Body of pancreas (tissue), 4 donors: ENCODE measurements at places on chromosomes 16 and 17.

GRCh38 chr17:67615011-67615561 is 102.7 kb upstream of the NOL11 start:
- DNase-seq = no peak

DNA sequence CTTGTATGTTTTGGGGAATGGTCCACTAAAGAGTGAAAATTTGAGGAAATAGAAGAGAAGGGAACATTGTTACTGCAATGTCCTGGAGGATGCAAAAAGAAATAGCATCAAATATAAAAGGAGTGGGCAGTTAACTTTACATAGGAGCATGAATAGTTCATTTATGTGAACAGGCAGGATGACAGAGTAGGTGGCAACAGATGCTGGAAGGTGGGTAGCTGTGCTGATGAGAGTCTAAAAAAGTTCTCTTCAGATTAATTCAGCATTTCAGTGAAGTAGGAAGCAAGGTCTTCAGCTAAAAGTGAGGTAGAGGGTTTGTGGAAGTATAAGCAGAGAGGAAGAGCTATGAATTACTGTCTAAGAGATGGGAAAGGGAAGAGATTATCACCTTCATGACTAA is 276.5 kb downstream of the KIF2B start:
- DNase-seq = no peak

GRCh38 chr17:62941358-62941991 is 24.6 kb upstream of the TANC2 start:
- DNase-seq = no peak

DNA sequence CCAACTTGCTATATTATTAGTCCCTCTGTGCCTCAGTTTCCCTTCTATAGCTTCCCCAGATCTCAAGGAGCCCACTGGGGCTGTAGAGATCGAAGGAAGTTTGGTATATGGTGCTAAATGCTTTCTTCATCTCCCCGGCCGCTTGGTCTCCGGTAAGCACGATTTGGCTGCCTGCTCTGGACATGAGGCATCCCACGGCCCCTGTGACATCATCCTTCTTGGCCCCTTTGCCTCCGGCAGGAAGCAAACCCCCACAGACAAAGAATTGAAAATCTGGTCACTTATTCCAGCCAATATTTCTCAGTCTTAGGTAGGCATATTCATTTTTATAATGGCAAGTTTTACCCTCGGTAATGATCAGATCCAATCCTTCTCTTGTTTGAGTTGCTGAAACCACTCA is 65.8 kb downstream of the WSCD1 start:
- DNase-seq = no peak

- DNase-seq = no peak
Measured at GRCh38 chr17:1216217-1217088, 36.7 kb upstream of the ABR start.

DNA sequence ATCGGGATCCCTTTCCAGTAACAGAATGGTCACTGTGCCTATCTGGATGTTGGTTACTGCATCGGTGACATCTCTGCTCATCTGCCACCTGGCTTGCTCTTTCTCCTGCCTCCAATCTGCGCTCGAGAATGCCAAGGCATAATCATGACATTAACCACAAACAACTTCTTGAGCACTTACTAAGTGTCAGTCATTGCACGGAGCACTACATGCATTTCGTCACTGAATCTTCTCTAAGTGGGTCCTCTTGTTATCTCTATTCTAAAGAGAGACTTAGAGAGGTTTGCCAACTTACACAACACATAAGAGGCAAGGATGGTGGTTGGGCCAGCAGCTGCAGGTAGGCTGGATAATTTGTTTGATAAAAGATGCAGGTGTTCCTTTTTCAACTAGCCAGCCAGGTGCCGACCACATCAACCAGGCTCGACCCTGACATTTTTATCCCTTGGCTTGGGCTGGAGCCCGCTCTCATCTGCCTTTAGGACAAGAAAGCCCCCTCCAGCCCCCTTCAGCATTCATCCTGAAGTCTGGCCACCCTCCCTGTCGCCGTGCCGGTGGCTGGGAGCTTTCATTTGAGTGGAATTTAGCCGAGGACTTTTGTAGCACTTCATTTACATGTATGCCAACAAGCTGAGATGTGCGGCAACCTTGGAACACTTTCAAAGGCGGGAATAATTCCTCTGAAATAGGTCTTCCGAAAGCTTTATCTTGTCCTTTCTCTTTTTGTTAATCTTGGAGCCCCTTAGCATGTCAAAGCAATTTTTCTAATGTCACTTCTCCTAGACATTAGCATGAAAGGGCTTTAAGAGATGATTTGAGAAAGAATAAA is 89.3 kb upstream of the NKD1 start:
- no peak for DNase-seq

- DNase-seq = no peak
Measured at GRCh38 chr16:27767081-27767480, 217.1 kb downstream of the KATNIP start.

GRCh38 chr16:10647721-10648296 is 46.9 kb downstream of the TEKT5 start:
- peak; percentile 22 for DNase-seq

GRCh38 chr16:85451641-85452363 is 161.3 kb upstream of the GSE1 start:
- DNase-seq = no peak

- DNase-seq = no peak
Measured at GRCh38 chr16:89366561-89367537, 123.5 kb downstream of the ANKRD11 start.

DNA sequence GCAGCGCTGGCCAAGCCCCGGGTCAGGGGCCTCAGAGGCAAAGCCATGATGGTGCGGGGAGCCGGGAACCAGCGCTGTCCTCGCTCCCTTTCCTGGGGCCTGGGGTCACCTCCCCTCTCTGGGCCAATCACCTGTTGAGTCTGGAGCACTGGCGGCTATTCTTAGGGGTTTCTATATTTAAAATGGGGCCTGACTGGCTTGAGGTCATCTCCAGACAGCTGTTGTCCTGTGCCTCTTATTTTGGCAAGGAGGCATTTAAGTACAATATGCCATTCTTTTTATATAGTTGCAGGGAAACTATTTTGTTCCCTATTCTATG is at the start of gene COX6A2:
Gene COX6A2, minus strand, starts transcription at position 82 of the 319 bp plus-strand sequence. Its CDS starts 35 bp downstream, at position 47.
- no peak for DNase-seq

- DNase-seq = peak; percentile 56
Measured at GRCh38 chr16:10256784-10257641, 74.8 kb upstream of the GRIN2A start.

- no peak for DNase-seq
Measured at GRCh38 chr16:84357191-84357651, 11.1 kb upstream of the ATP2C2 start.

DNA sequence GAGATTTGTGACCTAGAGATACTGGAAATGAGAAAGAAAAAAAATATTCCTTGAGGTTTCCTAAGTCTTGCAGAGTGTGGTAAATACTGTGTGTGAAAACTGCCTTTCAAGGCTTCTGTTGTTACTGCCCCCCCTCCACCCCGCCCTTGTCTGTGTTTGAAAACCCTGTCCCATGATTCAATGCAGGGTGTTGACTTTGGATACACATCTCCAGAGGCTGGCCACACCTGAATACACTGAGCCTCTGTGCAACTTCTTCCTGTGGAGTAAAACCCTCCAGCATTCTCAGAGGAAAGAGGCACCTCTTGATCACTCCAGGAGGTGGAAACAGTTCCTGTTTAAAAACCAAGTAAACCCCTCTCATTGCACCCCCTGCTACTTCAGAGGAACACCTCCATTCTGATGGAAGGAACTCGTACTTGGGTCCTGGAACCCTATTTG is 123.0 kb upstream of the CACNG5 start:
- DNase-seq = peak; percentile 90

DNA sequence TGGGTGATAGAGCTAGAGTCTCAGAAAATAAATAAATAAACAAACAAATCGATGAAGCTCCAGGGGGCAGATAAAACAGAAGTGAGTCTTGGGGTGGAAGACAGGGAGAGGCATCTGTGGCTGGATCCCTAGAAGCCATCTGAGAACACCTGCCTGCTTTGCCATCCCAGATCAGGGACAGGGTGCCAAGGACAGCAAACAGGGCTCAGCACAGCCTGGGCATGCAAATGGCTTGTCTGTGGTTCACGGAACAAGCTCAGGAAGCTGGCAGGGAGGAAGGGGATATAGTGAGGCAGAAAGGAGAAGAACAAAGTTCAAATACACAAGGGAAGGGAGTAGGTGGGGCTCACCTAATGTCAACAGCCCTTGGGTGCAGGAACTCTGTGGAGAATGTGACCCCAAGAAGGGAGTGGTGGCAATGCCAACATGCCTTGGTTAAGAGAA is 27.5 kb downstream of the TRIM25 start:
- DNase-seq = no peak

DNA sequence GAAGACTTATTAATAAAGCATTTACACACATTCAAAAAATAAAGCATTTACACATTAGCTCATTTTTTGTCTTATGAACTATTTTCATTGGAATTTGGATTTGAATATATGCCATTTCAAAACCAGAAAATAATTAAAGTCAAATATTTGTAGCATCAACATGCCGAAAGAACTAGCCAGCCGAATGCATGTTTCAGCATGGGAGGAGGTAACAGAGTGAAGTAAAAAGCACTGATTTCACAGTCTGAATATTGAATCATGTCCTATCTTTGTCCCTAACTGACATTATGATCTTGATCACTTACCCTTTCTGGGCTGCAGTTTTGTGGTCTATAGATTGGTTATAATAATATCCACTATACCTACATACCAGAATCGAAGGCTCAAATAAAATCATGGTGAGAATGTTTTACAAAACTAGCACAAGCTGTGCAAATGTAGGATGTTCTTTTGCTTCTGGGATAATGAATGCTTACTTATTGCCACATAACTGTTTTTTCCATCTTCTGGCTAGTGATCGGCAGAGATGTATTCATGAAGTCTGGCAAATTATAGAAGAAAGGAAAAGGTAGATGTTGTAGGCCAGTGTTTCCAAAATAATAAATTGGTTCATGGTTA is 84.7 kb downstream of the TUBD1 start:
- no peak for DNase-seq

DNA sequence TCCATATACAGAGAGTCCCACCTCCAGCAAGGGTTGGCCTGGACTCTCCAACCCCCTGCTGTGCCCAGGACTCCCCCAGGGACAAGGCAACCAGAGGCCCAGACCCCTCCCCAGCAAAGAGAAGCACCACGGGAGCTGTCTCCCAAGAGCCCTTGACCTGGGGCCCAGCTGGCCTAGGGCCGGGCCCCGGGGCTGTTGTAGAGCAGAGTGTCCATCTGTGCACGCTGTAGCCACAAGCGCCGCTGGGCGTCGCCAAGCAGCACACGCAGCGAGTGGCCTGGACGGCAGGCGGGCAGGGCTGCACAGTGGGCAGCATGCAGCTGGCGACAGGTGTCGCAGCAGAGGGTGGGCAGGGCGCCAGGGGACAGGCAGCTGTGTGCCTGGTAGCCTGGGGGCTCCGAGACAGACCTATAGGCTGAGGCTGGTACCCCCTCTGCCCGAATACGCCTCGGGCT is 4.3 kb downstream of the SPATA2L start:
- DNase-seq = peak; percentile 57

- peak; percentile 28 for DNase-seq
Measured at GRCh38 chr16:84199861-84200260, 8.9 kb downstream of the ADAD2 start.

DNA sequence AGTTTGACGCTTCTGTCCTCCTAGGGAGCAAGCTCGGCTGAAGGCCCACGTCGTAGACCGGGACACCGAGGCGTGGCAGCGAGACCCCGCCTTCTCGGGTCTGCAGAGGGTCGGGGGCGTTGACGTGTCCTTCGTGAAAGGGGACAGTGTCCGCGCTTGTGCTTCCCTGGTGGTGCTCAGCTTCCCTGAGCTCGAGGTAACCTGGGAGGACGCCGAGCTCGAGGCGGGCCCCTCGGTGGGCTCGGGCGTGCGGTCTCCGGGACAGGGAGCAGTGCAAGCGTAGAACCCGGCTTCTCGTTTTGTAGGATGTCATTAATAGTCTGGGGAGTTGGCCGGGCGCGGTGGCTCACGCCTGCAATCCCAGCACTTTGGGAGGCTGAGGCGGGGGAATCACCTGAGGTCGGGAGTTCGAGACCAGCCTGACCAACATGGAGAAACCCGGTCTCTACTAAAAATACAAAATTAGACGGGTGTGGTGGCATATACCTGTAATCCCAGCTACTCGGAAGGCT is 715 bp downstream of the ENDOV start:
- no peak for DNase-seq

DNA sequence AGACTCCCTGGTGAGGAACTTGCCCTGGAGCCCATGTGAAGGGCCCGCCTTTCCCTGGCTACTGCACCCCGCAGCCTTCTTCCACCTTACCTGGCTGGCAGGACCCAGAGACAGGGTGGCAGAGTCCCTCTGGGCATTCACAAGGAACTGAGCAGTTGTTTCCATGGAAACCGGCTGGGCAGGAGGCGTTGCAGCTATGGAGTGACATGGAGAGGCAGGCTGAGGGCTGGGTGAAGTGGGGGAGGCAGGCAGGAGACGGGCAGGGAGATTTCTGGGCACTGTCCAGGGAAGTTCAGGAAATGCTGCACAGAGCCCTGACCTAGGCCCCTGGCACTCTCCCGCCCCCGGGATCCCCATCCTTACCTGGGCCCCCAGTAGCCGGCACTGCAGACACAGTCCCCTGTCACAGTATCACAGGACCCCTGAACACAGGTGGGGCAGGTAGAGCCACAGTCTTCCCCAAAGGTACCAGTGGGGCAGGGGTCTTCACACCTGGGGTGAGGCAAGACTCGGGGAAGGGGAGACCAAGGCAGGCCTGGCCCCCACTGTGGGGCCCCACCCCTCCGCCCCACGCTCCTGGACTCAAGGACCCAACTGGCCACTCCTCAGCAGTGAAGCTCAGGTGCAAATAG is 5.9 kb downstream of the SCARF1 start:
- peak; percentile 49 for DNase-seq

- DNase-seq = no peak
Measured at GRCh38 chr16:57240851-57241250, 4.2 kb upstream of the ARL2BP start.

- no peak for DNase-seq
Measured at GRCh38 chr16:28617874-28618273, 8.0 kb upstream of the SULT1A1 start.

- DNase-seq = no peak
Measured at GRCh38 chr17:78915872-78916632, 9.1 kb downstream of the TIMP2 start.

DNA sequence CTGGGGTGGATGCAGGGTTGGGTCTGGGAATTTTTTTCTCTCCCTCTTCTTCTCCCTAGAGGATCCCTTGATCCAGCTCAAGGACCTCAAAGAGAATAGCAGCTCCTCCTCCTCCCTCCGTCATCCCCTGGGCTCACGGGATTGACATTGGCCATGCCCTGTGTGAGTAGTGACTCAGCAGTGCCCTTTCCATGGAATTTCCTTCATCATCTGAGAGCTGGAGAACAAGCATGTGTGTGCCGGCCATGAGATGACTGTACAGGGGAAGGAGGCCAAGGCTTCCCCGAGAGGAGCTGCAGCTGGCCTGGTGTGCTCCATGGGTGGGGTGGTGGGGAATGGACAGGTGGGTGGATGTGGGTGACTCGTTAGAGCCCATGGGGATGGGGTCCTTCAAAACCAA is 8.9 kb upstream of the WSCD1 start:
- no peak for DNase-seq
